ENCODE measurements at places on chromosomes 1 and 21.

GRCh38 chr21:45470773-45471524, 66.0 kb downstream of the COL18A1 start:
- peak; percentile 64 for DNase-seq

DNA sequence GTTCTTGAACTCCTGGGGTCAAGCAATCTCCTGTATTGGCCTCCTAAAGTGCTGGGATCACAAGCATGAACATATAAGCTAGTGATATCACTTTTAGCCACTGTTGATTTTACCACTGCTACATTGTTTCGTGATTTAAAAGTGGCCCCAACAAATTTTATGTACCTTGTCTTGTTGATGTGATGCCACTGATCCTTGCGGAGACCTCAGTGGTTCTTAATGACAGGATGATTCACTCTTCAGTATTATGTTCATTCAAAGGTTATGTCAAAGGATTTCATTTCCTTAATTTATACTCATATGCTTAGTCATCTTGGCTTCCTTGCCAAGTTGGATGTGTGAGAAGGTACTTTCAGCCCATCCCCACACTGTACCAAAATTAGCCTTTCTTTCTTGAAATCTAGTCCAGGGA, 12.1 kb downstream of the PRKACB start:
- DNase-seq = no peak

DNA sequence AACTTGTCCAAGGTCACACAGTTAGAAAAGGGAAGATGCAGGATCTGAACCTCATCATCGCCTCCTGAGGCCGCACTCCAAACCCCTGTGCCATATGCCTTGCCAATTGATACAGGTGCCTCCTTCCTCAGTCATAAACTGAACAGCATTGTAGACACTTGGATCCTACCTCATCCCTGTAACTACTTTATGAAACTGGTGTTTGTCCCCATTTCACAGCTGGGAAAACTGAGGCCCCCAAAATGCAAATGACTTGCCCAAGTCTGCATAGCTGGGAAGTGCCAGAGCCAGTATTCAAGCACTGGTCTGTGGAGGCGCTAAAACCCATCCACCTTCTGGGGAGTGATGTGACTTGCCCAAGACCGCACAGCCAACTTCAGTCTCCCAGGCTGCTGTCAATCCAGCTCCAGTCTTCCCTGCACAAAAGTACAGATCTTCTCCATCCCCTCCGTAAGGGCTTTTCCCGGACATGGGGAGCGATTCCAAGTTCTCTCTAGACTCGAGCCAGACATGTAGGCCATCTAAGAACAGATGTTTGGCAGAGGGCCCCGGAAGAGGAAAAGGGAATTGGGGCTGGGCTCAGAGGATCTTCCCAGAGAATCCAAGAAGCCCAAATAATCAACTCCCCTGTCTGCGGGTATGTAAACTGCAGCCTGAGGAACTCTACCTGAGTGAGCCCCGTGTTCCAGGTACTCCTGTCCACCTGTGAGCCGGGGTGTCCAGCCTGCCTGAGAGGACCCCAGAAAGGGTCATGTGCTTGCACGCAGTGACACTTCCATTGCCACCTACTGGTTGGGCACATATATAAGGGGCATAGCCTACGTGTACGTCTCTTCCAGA, 60.5 kb downstream of the SYT2 start:
- DNase-seq = peak; percentile 24

DNA sequence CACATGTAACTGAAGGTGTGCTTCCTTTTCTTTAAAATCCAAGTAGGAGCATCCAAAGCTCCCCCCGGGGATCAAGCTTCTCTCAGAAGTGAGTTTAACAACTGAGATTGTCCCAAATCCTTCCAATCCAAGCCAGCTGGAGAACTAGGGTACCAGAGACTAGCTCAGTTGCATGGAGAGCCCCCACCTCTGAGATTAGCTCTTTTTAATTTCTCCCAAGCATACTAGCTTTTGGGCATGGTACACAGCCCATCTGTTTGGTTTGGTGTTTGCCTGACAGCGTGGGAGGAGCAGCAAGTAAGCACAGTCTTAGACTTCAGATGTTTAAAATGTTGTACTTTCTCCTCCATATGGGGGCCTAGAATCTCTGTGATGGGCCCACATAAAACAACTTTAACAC, 142.8 kb downstream of the ASTN1 start:
- no peak for DNase-seq

DNA sequence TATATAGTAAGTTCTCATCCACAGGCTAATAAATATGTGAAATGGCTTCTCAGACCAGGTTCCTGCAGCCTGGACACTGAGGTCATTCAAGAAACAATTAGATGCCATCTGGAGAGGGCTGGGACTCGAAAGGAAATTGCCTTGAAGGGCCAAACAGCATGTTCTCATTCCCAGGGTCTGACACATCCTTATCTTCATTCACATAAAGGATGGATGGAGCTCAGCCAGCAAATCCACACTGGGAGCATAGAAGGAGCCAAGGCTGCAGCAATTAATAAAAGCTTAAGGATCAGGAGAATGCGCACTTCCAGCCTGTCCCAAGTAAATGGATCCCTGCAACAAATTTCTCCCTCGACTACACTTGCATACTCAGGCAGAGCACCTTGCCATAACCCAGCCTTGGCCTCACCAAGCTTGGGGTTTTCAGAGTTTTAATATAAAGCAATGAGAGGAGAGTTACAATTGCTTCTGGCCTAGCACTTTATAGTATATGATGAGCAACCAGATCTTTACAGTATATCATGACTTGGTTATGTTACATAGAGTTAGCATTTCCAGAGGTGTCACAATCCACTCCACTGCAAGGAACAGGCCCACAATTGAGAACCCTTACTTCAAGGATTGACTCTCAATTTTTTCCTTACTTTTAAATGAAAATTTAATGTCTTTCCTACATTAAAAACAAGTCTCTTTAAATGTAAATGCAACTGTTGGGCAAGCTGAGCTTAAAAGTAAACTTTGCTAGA, 55.9 kb downstream of the BCAR3 start:
- no peak for DNase-seq

GRCh38 chr21:9008636-9009035, 1512.7 kb upstream of the TPTE start:
- no peak for DNase-seq

GRCh38 chr1:40450495-40451237, 390 bp downstream of the ZFP69B start:
- DNase-seq = peak; percentile 75

DNA sequence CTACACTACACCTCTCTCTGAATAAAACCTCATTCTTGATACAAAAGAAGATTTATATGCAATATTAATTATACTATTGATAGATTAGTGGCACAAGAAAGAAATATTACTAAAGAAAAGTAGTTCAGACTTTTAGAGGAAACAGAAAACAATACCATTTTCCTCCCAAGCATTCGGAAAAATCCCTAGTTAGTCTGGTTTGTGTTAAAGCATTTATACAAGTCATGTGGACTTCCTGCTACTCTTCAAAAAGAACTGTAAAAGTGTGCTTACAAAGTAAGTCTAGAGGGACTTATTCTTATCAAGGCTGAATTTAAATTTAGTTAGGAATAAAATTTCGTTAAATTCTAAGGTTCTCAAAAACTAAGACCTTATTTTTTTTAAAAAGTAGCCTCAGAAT, 129.1 kb downstream of the ATP1B1 start:
- no peak for DNase-seq

GRCh38 chr1:65691972-65692371, 100.7 kb upstream of the PDE4B start:
- no peak for DNase-seq
